ENCODE measurements at places on chromosomes 3 and 15.

- DNase-seq = no peak
Observed at GRCh38 chr15:64542091-64542490, 81.7 kb downstream of the ZNF609 start.

GRCh38 chr3:171781711-171782127 is 28.6 kb downstream of the PLD1 start:
- no peak for DNase-seq

GRCh38 chr3:10417847-10418246 is 87.5 kb downstream of the ATP2B2 start:
- no peak for DNase-seq

- no peak for DNase-seq
Observed at GRCh38 chr3:118801899-118802298, 232.7 kb downstream of the IGSF11 start.

- DNase-seq = no peak
Observed at GRCh38 chr3:73094951-73095350, 33.5 kb downstream of the EBLN2 start.

DNA sequence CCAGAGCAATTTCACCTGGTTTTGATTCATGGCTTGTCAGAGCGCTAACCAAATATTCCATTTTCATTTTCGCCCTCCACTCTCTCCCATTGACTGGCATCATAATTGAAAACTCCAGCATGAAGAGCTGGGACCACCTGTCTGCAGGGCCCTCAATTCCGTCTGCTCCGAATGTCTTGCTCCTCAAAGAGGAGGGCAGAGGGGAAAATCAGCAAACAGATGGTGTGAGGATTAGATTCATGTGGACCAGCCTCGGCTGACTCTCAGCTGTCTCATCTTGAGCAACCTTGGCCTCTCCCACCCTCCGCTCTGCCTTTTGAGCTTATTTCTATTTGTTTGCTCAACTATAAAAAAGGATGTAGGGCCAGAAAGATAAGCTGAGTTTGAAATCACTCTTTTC is 512.2 kb upstream of the PPP2R3A start:
- DNase-seq = no peak

- DNase-seq = no peak
Observed at GRCh38 chr3:106759731-106760130, 617.5 kb upstream of the CCDC54 start.

DNA sequence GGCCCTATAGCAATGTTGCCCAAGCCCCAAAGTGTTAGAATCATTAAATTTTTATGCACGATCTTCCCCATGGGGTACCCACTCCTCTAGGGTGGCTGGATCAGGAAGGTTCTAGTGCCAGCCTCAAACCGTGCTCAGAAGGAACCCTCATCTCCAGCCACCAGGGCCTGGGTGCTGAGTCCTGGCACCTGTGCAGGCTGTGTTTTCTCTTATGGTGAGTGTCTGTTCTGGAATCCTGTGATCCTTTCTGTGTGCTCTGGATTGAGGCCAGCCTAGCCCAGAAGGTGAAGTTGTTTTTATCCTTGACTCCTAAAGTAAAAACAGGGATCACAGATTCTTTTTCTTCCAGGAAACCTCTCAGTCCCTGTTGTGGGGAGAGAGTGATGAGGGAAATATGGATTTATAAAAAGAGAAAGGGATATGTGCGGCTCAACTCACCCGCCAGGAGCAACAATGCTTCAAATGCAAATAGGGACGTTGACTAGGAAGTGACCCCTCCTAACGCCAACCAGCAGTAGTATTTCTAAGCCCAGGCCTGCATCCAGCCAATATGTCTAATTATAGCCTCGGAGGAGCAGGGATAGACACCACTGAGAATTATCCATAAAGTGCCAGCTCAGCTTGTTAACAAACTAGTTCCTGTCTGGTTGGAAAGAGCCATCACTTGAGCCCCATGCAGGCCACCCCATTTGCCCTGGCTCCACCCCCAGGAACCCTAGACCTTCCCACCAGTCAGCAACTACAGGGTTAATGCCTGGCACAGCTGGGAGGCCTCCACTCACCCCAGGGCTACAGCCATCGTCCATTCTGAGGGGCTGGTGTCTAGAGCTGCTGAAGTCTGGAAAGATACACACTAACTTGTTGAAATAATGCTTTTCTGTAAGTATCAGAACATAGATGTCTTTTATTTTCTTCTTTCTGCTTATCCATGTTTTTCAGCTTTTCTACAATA is 513.5 kb upstream of the PROK2 start:
- DNase-seq = no peak

GRCh38 chr15:43872416-43873020 is 45.7 kb downstream of the WDR76 start:
- no peak for DNase-seq

- DNase-seq = peak; percentile 82
Observed at GRCh38 chr15:41971089-41971894, 1.1 kb downstream of the EHD4 start.

DNA sequence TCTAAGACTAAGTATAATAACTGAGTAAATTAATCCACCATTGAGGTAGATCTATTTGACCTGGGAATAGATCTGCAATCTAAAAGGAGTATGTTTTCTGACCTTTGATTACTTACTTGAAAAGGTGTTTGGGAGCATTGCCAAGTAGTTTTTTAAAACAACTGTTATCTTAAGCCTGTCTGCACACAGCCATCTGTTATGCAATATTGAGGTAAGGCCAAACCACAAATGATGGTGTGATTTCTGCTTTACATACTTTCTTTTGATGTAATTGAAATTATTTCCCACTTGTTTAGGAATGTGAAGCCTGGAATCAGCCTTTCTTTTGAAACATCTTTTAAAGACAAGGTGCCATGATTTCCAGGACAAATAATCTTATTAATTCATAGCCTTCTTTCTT is 274.0 kb downstream of the BBX start:
- DNase-seq = no peak

DNA sequence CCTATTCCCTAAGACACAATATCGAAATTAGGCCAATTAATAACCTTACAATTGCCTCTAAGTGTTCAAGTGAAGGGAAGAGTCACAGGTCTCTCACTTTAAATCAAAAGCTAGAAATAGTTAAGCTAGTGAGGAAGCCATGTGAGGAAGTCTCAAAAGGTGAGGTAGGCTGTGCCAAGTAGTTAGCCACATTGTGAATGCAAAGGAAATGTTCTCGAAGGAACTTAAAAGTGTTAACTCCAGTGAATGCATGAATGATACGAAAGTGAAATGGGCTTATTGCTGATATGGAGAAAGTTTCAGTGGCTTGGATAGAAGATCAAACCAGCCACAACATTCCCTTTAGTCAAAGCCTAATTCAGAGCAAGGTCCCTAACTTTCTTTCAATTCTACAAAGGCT is 59.1 kb downstream of the KLF13 start:
- no peak for DNase-seq

- DNase-seq = no peak
Observed at GRCh38 chr3:178255315-178255714, 280.9 kb upstream of the KCNMB2 start.

- no peak for DNase-seq
Observed at GRCh38 chr15:67109141-67110034, 44.0 kb downstream of the SMAD3 start.

- DNase-seq = no peak
Observed at GRCh38 chr3:46462111-46462510, 2.6 kb downstream of the LTF start.

DNA sequence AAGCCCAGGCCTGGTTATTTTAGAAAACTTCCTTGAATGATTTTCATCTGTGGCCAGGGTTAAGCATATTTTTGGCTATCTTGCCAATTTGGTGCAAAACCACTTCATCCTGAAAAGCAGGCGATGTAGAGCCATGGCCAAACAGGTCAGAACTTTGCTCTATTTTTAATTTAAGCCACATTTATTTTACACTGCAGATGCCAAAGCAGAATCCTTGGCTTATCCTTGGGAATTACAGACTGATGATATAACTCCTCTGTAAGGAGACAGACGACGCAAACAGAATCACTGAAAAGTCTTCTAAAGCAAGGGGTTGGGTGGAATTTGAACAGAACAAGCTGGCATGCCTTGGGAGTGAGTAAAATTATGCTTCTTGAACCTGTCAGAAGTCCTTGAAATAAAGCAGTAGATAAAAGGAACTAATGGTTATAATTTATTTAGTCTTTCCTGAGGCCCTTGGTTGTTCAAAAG is 121.9 kb downstream of the CHST2 start:
- DNase-seq = no peak

DNA sequence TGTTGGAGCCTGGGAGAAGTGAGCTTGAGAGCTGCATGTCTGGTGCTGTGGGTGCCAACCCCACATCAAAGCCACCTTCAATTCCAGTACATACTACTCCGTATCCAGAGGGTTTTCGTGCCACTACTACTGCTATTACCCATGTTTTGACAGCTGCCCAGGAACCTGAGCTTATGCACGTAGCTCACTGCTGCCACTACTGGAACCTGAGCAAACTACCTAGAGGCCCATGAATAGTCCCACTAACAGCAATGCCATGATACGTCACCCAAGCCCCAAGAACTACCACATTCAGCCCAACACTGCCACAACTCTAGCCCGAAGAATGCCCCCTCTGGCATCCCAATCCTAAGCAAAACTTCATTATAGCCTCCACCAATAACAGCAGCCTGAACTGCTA is 215.2 kb upstream of the BCHE start:
- no peak for DNase-seq

DNA sequence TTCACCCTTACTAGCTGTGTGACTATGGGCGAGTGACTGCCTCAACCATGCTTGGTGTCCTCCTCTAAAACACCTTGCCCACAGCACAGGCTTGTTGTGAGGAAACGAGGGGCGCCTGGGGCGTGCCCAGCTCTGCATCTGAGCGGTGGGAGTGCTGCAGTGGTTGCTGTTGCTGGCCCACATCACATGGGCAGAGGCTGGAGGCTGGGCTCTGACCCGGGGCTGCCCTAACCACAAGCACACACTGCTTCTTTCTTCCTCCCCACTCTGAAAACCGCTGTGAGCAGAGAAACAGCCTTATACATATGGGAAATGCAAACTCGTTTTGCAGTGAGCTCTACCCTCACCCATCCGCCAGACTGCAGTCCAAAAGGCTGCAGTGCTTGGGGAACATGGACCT is 74.8 kb upstream of the RPL32 start:
- DNase-seq = peak; percentile 47

- no peak for DNase-seq
Observed at GRCh38 chr15:76195506-76196268, 115.6 kb downstream of the ETFA start.

DNA sequence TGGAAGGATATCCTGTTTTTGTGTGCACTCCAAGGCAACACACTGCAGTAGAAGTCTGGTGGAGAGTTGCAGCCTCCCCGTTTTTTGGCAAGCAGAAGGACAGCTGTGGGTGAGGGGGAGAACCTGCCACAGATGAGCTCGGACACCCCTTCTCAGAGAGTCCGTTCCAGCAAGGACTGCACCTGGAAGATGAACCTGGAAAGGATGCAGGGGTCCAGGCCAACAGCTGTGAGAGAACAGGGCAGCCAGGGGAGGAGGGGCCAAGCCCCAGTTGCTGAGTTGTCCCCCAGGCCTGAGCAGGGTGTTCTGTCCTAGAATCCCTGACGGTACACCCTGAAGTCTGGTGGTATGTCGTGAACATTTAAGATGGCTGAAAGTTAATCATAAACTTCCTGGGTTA is 30.2 kb downstream of the ZXDC start:
- DNase-seq = peak; percentile 7

- DNase-seq = no peak
Observed at GRCh38 chr15:55247766-55248427, 41.7 kb downstream of the RAB27A start.

GRCh38 chr3:51375136-51375535 is 10.0 kb upstream of the MANF start:
- no peak for DNase-seq

DNA sequence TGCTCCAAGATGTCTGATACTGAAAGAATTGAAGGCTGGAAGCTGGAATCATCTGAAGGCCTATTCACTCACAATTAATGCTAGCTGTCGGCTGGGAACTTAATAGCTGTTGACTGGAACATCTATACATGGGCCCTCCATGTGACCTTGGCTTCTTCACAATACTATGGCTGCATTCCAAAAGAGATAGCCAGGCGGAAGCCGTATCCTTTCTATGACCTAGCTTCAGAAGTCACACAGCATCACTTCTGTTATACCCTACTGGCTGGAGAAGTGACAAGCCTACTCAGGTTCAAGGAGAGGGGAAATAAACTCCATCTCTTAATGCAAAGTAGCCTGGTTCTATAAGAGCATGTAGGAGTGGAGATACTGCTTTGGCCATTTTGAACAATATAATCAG is 50.9 kb upstream of the SPRED1 start:
- no peak for DNase-seq

Measured in stimulated activated CD8-positive, alpha-beta memory T cell treated with anti-CD3 and anti-CD28 coated beads, Interleukin-4, amount 100 ng/mL, for 48 hours (primary cell).